Epithelial cell of alveolus of lung (primary cell): ENCODE measurements at places on chromosomes 1 and 21. TPM values are rescaled to one million over a fixed set of nuclear protein-coding genes. Genes with fewer than 3 reads are reported as not detected.

Gene RIPK4
- 0.16 and 1.0 TPM in 2 replicates for total RNA-seq

Gene HRNR
- total RNA-seq, result not detected in 2 replicates

Gene FCGR1A
- not detected in 2 replicates for total RNA-seq

Gene GBP5
- not detected in 2 replicates for total RNA-seq

Gene BRDT
- total RNA-seq, result not detected in 2 replicates

Gene PCP4
- not detected in 2 replicates for total RNA-seq

Gene CNTN2
- total RNA-seq, result not detected in 2 replicates

Gene TPRG1L
- 14.4 and 22.6 TPM in 2 replicates for total RNA-seq

Gene TNFSF4
- 3.3 and 100 TPM in 2 replicates for total RNA-seq

Gene LCE1E
- not detected in 2 replicates for total RNA-seq

Gene SEMA6C
- 1.7 and 5.5 TPM in 2 replicates for total RNA-seq

Gene CTXND2
- total RNA-seq, result not detected in 2 replicates

Gene RCAN3
- total RNA-seq, result 5.7 and 8.0 TPM in 2 replicates

Gene SPSB1
- total RNA-seq, result 11.6 and 32.8 TPM in 2 replicates
